Cerebellar cortex (tissue), 1 donor: ENCODE measurements at places on chromosomes 7 and 10.

- DNase-seq, result no peak
Measured at GRCh38 chr7:132158166-132158565, 418.1 kb downstream of the PLXNA4 start.

DNA sequence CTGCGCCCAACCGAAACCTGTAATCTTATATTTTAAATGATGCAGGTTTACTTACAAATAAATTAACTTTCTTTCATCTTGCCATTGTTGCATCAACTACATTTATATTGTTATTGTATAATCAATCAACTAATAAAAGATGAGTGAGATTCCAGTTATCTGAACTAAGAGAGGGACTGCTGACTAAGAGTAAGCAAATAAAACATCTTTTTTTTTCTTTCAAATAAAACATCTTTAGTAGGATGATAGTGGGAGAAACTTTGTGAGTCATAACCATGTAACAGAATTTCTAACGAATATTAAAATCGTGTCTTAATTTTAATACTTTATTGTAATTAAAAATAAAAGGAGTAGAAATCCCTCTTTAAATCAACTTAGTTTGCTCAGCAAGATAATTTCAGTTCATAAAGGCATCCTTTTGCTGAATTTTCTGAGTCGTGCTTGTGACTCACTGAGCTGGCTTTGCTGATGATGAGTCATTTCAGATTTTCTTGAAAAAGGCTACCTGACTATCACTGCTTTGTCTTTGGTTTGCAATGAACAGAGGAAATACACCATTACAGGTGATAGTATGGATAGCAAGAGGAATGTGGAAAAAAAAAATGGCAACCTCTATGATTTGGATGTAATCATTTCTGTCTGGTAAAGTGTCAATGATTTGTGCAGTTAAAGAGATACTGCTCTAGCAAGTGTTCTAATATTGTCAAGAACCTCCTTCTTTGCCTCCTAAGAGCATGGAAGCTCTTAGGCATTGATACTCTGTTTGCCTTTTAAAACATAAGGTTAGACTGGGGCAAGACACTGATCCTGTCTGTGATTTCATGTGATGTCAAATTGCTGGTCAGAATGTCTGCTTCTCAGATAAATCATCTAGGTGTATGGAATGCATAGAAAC lies 119.5 kb downstream of the GPR158 start:
- no peak for DNase-seq

- no peak for DNase-seq
Measured at GRCh38 chr7:1546274-1546908, 9.6 kb downstream of the TMEM184A start.

GRCh38 chr10:89808842-89809241 lies 107.5 kb downstream of the KIF20B start:
- DNase-seq, result no peak

- no peak for DNase-seq
Measured at GRCh38 chr7:29277436-29278215, 83.1 kb downstream of the CHN2 start.

GRCh38 chr10:72257051-72257892 lies 16.5 kb upstream of the DDIT4 start:
- no peak for DNase-seq

DNA sequence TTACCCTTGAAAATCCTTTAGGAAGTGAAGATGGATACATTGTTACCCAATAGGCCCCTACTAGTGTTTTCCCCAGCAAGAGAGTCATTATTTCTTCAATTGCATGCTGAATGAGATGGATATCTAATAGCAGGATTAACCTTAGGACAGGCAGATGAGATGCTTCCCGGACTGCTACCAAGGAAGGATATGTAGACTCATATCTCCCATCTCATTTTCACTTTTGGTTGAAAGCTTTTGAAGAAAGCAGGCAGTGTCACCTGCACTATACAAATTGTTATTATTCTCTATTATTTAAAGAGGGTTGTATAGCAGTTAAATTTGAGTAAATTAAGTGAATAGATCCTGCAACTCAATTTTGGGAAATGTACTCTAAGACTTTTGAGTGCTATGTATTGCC lies 17.0 kb upstream of the ARHGAP21 start:
- DNase-seq, result no peak

- no peak for DNase-seq
Measured at GRCh38 chr7:80413383-80413945, 98.4 kb downstream of the GNAT3 start.

GRCh38 chr7:127732306-127732705 lies 80.3 kb downstream of the SND1 start:
- DNase-seq, result no peak

GRCh38 chr10:127908106-127908958 lies 1.4 kb downstream of the PTPRE start:
- no peak for DNase-seq

GRCh38 chr10:92126100-92126650 lies 164.7 kb downstream of the CPEB3 start:
- no peak for DNase-seq
